ENCODE measurements at places on chromosomes 4 and X.

DNA sequence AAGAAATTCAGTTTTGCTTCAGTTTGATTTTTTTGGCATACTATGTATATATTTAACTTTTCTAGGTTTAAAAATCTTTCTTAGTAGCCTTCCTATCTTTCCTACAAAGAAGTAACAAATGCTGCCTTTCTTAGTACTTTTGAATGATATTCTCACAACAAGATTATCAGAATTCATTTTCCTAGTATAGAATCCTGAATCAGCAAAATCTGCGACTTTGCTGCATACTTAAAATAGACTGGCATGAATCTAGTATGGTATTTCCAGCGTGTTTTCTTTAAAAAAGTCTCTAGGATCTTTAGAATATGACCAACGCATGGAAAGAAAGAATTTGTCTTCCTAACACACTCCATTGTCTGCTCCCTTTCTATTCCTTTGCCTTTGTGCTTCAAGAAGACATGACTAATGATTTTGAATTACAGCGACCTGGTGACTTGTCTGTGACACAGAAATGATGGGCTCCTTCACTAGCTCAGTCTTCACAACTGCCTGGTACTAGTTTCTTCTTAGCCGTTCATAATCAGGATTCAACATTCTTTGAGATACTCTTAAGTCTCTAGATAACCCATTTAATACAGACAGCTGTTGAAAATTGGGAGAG is 349.8 kb downstream of the PPARGC1A start:
- DNase-seq = no peak

GRCh38 chr4:150242820-150243458 is 164.7 kb downstream of the DCLK2 start:
- DNase-seq = peak; percentile 67

GRCh38 chr4:14155803-14156202 is 528.3 kb upstream of the BOD1L1 start:
- DNase-seq = no peak

DNA sequence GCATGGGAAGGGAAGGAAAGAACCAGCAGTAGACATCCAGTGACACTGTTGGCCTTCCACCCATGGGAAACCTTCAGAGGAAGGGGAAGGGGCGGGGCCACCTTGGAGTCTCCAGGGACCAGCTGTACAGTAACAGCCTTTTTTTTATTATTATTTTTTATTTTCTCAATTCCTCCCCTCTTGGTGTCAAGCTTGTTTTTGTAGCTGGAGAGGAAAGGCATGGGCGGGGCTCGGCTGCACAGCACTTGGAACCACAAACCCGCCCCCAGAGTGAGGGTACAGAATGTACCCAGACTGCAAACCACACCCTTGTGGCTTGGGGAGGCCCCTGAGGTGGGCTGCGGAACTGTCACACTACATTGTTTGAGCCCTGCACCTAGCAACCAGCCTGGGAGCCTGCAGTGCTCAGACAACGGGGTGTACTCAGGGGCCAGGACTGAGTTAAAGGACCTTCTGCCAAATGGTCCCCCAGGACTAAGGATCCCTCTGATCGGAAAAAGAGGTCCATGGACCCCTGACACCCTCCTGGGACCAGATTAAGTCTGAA is 45.7 kb downstream of the PRPS1 start:
- no peak for DNase-seq

DNA sequence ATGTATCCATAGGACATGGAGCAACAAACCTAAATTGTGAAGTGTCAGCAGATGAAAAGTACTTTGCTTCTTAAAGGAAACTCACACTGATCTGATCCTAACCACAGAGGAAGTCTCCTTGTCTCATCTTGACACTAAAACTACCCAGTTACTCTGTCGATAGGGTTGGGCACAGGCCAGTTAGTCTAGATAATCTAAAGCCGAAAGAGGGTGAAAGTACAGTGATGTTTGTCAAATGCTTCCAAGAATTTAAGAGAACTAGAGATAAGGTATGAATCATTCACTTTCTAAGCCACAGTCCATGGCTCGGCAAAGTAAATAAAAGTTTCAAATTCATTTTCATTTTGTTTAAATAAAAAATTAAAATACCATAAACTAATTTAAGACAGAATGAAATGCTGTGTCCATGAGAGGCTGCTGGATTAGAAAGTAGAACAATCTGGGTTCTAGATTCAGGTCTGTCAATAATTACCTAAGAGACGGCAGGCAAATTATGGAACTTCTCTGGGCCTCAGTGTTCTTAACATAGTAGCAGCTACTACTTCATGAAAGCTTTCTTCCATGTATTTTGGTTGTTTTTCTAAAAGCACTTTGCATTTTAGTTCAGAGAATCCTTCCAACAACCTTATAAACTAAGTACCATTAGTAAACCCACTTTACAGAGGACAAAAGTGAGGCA is 176.7 kb downstream of the LDB2 start:
- DNase-seq = peak; percentile 51

DNA sequence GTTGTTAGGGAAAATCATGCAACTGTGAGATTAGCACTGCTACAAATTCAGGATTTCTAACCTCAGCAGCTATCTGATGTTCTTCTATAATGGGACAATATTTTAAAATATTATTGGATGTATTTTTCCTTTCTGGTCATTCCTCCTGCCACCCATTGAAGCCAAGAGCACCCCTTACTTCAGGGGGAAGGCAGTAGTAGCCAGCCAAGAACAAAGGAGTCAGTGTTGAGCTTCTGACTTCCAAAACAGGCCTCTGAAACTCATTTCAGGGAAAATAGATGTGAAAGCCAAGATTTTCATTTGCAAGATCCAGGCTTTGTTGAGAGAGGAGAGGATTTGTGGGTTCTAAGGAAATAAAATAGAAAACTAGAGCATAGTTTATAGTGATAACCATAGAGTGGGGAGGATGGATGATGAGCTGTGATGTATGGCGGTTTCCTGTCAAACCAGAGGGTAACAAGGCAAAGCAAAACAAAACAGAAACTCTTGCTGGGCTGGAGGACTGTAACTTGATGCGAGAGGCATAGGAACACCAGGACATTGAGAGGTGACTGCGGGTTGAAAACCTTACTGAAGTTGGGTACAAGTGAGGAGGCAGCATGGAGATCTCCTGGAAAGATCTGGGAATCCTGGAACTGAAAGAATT is 173.7 kb upstream of the LEF1 start:
- DNase-seq = no peak

DNA sequence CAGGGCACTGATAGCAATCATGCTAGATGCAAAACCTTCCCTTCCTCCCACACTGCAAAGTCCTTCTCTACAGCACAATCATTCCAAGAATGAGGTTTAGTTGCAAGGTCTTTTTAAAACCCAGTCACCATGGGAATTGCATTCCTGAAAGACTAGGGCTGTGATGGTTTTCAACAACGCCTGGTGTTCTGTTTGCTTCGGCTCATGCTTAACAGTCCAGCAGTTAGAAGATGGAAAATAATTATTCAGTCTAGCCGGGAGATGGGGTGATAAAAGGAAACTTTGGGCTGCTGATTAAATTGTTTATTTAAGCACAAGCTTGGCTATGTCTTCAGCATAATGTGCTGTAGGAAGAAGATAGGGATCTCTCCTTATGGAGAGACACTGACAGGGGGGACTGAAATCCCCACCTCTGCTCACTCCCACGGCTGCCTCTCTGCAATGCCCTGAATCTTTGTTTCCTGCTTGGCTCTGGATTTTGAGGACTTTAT is 211.4 kb downstream of the MID1IP1 start:
- DNase-seq = no peak

GRCh38 chr4:98794565-98795205 is 134.2 kb downstream of the EIF4E start:
- peak; percentile 11 for DNase-seq

- no peak for DNase-seq
Measured at GRCh38 chr4:42594888-42595287, 62.0 kb downstream of the ATP8A1 start.

DNA sequence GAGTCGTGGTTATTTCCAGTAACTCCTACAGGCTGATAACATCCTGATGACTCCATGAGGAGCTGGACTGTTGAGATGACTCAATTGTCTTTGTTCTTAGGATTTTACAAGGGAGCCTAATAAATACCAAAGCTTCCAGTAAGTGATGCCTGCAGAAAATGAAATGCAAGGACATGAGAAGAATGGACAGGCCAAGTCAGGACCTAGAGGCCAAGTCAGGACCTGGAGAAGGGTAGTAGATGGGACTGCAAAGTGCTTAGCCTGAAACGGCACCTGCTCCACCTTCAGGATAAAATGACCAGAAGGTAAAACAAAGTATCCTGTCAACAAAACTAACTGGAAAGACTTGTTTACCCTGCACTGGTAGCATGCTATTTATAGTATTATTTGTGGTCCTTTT is 6.4 kb upstream of the SLC10A6 start:
- DNase-seq = no peak

DNA sequence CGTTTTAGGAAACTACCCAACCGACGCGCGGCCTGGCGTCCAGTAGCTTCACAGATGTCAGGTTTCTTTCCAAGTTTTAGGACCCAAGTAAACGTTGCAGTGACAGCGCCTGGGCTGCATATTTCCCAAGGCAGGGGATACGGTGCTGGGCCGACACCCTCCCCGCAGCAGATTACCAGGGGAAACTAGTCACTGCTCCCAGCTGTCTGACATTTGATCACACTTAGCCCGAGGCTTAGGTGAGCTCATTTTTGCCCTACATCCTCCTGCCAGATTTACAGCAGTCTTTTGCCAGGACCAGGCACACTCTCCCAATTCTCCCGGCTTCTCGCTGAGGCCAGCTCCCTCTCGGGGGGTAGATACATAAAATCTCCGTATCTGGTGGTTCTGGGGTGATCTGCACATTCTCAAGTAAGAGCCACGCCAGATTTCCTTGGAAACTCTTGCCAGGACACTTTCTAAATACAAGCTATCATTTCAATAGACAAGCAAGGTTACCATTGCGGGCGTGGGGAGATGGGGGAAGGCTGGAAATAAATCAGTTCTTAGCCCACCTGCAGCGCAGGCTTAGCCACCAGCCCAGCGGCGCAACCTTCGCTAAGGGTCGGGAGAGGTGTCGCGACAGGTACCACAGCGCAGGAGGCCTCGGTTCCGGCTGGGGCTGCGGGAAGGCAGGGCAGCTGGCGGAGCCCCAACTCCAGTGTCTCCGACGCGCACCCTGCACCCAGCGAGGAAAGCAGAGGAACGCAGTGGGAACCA is 2.5 kb upstream of the SOX3 start:
- DNase-seq = no peak

DNA sequence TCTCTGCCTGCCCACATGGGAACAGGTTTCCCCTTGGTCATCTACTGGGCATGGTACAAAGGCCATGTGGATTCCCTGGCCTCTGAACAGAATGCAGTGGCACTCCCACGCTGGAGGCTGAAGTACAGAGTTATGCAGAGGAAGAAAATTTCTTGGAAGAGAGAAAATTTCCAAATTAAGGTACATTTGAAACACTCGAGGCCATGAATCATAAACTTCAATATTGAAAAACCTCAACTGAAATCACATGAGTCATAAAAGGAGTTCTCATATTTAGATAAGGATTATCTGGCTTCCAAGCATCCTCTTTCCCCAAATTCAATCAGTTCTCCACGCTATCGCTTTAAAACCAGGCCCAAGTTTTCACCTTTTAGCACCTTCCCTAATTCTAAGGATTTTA is 28.1 kb upstream of the TXK start:
- no peak for DNase-seq

DNA sequence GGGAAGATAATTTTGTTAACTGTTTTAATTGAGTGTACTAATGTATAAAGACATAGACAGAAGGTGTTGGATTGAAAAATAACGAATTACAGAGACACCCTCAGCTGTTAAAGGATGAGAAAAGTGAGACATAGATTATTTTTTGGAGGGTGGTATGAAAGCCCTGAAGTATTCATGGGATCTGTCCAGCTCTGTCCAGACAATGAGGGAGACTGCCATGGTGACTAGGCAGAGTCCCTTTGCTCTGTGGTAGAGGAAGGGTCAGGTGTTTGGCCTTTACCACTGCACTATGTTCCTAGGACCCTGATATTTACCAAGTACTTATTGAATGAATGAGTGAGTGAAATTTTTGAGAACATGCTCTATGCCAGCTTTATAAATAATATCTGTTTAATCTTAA is 11.4 kb downstream of the FGF2 start:
- no peak for DNase-seq

DNA sequence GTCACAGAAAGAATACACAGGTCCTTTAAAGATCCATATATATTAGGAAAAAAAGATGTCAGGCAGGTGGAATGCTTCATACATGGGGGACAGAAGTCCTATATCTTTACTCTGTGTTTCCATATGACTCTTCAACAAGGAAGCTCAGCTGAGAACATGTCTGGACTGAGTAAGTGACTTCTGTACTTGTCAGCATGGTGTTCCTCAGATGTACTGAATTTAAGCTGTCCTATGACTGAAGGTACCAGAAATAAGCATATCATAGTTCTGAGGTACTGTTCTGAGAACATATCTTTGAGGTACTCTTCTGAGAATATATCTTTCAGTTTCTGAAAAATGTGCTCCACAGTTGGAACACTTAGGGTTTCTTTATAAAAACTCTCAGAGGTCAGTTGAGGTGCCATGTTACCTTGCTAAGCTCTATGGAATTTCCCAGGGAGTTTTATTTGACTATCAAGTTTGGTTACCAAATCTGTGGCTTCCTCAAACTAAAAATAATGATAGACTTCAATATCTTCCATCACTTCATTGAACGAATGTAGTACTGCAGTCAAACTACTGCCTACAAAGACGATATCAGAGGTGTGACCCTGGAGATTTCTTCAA is 597.2 kb upstream of the GNPDA2 start:
- no peak for DNase-seq

- no peak for DNase-seq
Measured at GRCh38 chr4:110850461-110851442, 227.9 kb upstream of the PITX2 start.

- DNase-seq = no peak
Measured at GRCh38 chrX:122218666-122219065, 965.4 kb upstream of the GRIA3 start.

DNA sequence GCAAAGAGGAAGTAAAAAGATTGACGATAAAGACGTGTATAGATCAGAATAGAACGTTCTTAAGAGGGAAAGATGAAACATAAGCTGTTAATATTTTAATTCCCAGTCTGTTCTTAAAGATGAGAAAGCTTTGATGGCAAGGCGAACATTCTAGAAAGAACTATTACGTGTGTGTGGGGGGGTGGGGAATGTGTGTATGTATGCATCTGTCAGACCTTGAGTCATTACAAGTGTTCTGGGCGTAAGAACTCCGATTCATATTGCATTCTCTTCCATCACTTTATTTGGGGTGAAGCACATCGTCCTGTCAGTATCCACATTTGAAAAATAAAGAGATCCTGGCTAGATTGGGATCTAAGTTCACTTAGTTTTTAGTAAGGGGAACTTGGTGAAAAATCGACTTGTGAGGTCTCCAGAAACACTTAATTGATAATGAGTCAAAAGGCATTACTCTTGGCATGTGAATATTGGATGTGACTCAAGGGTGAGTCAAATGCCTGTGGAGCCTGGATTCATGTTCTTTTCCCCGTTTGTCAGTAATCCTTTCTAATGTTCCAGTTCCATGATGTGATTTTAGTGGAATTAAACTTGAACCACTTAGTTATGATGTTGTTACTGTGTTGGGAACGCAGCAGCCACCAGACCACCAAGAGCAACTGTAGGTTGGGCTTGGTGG is 3.1 kb downstream of the SMS start:
- no peak for DNase-seq

Measured in lung microvascular endothelial cell (primary cell).